ENCODE measurements at places on chromosomes 11 and 22. TPM values are rescaled to one million over a fixed set of nuclear protein-coding genes. Genes with fewer than 3 reads are reported as not detected.

TPH1 gene
- total RNA-seq, result not detected

PRMT3 gene
- total RNA-seq, result 16.2 TPM

OTOG gene
- total RNA-seq, result not detected

DNA sequence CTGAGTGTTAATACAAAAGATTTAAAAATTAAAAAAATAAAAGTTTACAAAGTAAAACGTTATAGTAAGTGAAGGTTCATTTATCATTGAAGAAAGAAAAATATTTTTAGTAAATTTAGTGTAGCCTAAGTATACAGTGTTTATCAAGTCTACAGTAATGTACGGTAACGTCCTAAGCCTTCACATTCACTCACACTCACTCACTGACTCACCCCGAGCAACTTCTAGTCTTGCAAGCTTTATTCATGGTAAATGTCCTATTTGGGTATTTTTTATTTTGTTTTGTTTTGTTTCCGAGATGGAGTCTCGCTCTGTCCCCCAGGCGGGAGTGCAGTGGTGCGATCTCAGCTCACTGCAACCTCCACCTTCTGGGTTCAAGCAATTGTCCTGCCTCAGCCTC lies 8.8 kb downstream of the CASTOR1 start:
- peaks cover 11% of the 10 kb centered on the region for H3K4me1 ChIP-seq
- no peaks in the 10 kb centered on the region for H3K36me3 ChIP-seq
- H3K4me3 ChIP-seq, result no peak overlapping the region
- no peak overlapping the region for H3K27ac ChIP-seq
- no peaks in the 10 kb centered on the region for H3K27me3 ChIP-seq
- no peak for DNase-seq

- no peaks in the 10 kb centered on the region for H3K36me3 ChIP-seq
- no peaks in the 10 kb centered on the region for H3K4me1 ChIP-seq
- H3K27me3 ChIP-seq, result no peaks in the 10 kb centered on the region
- DNase-seq, result no peak
- no peak overlapping the region for H3K4me3 ChIP-seq
- no peak overlapping the region for H3K27ac ChIP-seq
These were observed 23.5 kb downstream of the MOB2 start for GRCh38 chr11:1463056-1463455.
